NCI-H2029 (cell line): ENCODE measurements at places on chromosomes 1 and 21.

- no peak for DNase-seq
These were observed 5.5 kb downstream of the THBS3 start for GRCh38 chr1:155202198-155202597.

DNA sequence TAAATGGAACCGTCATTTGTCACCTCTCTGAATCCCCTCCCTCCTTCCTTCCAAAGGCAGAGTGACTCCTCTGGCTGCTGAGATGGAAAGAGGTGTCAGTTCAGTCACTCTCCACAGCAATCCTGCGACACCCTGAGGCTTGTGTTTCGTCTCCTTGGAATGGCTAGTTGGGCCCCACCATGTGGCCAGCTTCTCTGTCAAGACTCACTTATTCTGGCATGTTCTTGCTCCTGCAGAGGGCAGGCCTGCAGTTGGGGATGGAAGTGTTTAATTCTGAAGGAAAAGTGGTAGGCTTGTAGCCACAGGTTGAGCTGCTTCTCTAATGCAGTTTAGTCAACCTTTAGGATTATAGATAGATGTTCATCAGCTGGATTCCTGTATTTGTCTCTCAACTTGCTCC lies 149.6 kb downstream of the LMO4 start:
- no peak for DNase-seq

GRCh38 chr1:37948841-37949240 lies 2.0 kb upstream of the INPP5B start:
- no peak for DNase-seq

DNA sequence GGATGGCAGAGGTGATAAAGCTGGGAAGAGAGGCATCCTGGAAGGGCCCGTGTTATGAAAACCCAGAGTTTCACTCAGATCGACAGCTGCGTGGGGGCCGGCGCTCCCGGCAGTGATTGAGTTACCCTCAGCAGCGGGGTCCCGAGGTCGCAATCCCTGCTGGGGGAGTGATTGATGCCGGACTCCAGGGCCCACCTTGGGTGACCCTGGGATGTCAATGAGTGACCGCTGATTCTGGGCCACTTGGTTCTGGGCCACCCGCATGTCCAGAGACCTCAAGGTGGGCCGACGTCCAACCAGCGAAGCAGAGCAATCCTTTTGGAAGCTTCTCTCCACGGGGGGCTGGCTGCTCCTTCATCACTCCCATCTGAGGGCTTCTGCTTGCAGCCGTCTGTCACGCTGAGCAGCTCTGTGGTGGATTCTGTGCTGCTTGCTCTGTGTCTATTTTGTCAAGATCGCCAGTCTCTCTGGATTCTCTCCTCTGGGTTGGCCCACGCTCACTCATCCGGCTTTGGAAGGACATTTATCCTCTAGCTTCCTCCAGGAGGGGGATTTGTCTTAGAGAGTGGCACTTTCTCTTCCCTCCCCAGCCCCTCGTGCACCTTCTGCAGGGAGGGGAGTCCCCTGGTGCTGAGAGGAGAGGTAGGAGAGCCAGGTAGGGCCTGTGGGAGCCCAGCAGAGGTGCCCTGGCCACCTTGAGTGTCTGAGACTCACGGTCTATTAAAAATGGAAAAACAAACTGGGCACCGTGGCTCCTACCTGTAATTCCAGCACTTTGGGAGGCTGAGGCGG lies 110.9 kb upstream of the C1orf174 start:
- DNase-seq = no peak

- DNase-seq = no peak
These were observed 3.2 kb downstream of the TMEM269 start for GRCh38 chr1:42788021-42788420.

DNA sequence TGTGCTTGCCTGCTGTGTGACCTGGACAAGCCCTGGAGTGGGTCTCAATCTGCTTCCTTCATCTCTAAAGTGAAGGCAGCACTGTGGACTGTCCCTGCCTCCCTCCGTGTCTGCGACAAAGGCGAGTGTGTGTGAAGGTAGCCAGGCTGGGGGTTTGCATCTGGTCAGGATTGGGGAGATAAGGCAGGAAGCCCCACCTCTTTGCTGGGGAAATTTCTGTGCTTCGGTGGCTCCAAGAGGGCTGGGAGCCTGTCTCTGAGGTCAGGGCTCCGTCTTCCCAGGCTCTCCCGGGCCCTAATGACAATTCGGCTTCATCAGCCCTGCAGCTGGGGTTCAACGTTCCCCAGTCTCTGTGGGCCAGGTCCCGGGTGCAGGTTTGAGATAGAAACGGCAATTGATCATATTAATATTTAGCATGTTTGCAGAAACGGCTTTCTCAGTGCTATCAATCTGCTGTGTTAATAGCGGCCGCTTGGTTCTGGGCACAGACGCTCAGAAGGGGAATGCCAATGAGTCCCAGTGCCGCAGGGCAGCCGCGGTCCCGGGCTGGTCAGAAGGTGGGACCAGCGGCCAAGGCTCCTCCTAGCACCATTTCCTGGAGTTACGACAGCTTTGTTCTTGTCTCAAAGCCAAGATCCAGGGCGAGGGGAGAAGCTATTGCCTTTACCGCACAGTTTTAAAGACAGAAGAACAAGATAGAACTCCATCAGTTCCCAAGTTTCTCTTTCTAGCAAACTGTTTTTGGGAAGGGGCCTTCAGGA lies 105.7 kb downstream of the PRDM16 start:
- no peak for DNase-seq

DNA sequence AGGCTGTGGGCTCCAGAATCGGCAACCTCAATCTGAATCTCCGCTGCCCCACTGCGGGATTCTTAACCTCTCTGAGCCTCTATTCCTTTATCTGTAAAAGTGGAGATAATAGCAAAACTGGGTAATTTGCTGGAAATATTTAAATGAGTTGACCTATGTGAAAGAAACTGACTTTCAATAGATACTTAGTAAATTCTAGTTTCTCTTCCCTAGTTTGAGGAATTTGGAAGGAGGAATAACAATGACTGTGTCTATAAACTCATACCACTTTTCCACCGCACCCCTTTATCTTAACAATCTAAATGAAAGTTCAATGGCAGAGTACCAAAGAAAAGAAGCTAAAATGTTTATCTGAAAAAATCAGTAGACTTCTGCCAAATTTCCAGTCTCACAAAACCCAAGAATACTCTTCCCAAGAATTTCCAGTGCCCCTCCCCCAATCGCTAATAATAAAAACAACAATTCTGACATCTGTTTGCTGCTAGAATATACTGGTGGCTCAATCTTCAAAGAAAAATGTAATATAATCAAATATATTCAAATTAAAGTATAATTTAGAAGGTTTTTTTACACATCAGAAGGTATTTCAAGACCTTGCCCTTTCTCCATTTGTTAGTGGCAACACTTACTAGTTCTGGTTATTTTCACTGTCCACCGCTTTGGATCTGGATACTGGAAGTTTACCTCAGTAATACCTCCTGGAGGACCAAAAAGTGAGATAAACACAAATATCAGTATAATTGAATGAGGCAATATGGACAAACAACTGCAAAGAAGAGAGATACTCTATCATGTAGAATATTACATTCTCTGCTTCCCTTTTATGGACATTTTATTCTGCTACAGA lies 171.2 kb downstream of the LTN1 start:
- no peak for DNase-seq

DNA sequence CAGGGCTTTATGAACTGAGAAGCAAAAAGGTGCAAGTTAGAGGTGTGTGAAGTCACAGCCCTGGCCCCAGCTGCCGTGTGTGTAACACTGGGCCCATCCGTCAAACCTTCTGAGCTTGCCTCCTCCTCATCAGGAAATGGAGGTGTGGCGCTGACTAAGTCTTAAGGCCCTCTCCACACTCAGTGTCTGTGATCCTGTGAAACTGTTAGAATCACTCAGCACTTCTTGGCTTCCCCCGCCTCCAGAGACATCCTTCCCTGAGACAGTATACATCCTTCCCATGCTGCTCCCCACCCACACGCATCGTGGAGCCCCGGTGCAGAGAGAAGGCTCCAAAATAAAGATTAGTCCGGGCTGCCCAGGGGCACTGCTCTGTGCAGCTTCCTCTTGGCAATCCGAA lies 33.3 kb downstream of the LRP8 start:
- no peak for DNase-seq

DNA sequence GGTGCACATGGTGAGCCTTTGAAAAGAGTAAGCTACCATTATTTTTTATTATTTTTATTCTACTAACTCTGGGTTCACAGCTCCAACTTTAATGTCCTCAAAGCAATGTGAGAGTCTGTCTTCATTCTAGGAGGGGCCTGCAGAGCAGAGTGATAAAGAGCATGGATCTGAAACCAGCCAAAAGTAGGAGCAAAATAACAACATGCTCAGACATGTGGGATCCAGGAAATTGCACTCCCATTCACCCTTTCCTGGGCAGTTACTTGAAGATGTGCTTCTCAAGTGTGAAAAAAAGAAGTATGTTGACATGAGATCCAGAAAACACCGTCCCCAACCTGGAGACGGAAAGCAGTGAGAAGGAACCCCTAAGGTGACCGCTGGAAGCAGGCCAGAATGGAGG lies 8.7 kb upstream of the LIN28A start:
- DNase-seq = no peak

- DNase-seq = no peak
These were observed 54.5 kb downstream of the PAPPA2 start for GRCh38 chr1:176517484-176517883.

GRCh38 chr1:236471653-236472052 lies 52.1 kb upstream of the LGALS8 start:
- DNase-seq = no peak

- no peak for DNase-seq
These were observed 18.4 kb downstream of the ZBTB17 start for GRCh38 chr1:15957221-15958095.

DNA sequence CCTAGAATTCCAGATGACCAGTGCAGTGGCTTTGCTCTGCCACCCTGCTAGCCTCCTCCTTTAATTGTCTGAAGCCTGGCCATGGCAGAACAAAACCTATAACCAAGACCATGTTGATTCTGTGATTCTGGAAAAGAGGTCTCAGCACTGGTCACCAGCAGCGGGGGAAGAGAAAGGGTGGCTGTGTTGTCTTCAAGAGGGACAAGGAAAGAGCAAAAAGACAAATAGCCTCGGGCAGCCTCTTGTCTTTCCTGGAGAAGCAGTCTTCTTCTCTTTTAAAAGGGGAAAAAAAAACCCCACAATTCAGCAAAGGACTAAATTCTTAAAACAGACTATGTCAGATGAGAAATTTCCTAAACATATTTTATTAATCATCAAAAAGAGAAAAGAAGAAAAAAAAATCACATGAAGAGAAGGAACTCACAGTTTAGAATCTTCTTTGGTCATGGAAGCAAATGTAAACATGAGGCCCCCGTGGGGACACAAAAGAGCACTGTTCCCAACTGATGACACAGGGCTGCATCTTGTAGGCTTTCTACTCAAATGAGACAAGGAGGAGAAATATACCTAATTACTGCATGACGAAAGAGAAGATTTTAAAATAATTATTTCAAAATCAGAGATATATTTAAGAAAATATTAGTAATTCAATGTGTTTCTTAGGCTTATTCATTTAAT lies 36.3 kb upstream of the RAP1GAP start:
- no peak for DNase-seq
